ENCODE measurements at places on chromosomes 1 and 21. TPM values are rescaled to one million over a fixed set of nuclear protein-coding genes. Genes with fewer than 3 reads are reported as not detected.

PPIAL4G gene
- total RNA-seq, result not detected

RAD54L gene
- total RNA-seq, result 6.1 TPM

SNIP1 gene
- 5.5 TPM for total RNA-seq

ZNF669 gene
- 7.1 TPM for total RNA-seq

TDRD5 gene
- not detected for total RNA-seq
